ENCODE measurements at places on chromosomes 2 and 18. TPM values are rescaled to one million over a fixed set of nuclear protein-coding genes. Genes with fewer than 3 reads are reported as not detected.
A peak's percentile ranks its signal among the peaks of the same experiment; 100 is the strongest.

DNA sequence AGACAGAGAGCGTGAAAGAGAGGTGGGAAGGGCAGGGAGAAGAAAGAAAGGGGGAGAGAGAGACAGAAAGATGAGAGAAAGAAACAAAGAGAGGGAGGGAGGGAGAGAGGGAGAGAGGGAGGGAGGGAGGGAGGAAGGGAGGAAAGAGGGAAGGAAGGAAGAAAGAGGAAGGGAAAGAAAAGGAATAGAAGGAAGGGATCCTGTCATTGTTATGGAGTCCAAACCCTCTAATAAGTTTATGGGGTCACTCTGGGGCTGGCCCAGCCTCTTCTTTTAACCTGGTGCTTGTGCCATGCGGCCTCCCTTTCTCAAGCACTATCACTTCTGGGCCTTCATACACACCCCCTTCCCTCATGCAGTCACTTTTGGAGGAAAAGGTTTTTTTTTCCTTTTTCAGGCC lies 58.5 kb downstream of the FAM161A start:
- no peak for DNase-seq

DNA sequence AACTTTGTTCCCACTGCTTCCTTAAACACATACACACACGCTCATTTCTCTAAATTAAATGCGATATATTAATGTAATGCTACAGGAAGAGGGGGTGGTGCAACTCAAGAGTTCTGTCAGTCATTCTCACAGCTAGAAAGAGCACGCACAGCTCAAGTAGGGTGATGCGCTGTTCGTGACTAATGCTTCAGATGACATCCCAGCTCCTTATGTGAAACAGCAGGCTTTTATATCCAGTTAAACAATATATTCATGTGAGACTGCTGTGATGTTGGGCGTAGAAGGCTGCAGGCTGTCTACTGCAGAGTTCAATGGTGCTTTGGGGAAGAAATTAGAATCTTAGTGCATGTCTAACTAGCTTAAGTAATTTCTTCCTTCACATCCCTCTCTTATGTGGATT lies 912.6 kb upstream of the FSHR start:
- no peak for DNase-seq

- no peak for DNase-seq
These were observed 75.7 kb downstream of the TTC21B start for GRCh38 chr2:165877565-165878550.

- no peak for DNase-seq
These were observed 13.9 kb upstream of the IL37 start for GRCh38 chr2:112896909-112897623.

DNA sequence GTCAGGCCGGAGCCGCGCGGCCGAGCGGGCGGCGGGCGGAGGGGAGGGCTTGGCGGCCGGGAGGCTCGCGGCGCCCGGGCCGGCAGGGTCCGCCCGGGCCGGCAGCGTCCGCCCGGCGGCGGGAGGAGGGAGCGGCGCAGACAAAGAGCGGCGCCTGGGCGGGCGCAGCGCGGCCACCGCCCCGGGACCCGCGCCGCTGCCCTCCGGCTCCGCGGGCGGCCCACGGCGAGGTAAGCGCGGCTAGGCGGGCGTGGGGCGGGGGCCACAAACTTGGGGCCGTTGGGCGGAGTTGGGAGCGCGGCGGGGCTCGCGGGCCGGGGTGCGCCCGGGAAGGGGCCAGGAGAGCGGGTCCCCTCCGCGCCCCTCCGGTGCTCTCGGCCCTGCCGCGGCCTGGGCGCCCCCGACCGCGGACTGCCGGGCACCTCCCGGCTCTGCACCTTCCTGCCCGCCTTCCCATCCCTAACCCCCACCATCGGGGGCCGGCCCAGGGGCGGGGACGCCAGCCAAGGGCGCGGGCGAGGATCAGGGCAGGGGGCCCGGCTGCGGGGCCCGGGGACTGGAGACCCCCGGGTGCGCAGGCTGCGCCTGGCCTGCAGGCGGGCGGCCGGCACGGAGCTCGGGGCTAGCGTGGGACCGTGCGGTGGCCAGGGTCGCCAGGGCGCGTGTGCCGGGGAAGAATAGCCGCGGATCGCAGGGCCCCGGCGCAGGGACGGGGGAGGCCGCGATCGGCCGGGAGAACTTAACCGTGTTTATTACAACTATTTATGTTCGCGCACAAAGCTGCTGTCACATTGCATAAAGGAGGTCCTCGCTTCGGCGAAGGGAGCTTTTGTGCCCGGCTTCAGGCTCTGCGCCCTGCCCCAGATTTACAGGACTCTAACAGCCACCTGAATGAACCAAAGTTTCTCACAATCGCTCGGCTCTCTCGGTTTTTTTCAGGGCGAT lies at the start of gene NCK2:
Gene NCK2 (plus strand): TSS at position 4 of the 945 bp plus-strand sequence. CDS start 110,152 bp downstream, outside the sequence.
- DNase-seq: no peak

- DNase-seq: no peak
These were observed 476.4 kb upstream of the SPHKAP start for GRCh38 chr2:228657807-228658402.

DNA sequence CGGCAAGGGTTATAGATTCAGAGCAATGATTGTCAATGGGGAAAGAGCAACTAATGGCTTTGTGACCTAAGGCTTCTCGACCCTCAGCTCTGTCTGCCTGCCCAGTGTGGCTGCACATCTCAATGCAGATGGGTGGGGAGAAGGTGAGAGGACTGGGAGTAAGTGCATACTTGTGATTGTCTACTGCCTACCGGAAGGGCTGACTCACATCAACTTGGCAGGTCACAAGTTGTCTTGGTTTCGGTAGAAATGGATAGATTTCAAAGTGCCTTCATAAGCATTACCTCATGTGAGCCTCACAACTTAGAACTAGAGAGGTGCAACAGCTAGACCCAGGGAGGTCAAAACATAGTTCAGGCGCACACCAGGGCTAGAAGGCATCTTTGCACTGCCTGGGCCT lies 29.4 kb downstream of the STAT1 start:
- DNase-seq: no peak

GRCh38 chr2:215141706-215142105 lies 3.3 kb upstream of the ABCA12 start:
- DNase-seq: no peak

- DNase-seq: no peak
These were observed 1.2 kb downstream of the UGT1A9 start for GRCh38 chr2:233672886-233673285.

DNA sequence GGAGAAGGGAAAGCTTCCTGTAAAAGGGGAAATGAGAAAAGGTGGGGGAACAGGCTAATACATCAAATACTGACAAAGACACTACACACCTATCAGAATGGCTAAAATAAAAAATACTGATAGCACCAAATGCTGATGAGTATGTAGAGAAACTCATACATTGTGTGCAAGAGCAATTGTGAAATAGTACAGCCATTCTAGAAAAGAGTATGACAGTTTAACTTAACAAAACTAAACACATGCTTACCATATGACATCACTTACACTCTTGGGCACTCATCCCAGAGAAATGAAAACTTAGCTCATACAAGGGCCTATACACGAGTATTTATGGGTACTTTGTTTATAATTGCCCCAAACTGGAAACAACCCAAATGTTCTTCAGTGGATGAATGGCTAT lies 53.4 kb downstream of the ZNF638 start:
- DNase-seq: no peak

DNA sequence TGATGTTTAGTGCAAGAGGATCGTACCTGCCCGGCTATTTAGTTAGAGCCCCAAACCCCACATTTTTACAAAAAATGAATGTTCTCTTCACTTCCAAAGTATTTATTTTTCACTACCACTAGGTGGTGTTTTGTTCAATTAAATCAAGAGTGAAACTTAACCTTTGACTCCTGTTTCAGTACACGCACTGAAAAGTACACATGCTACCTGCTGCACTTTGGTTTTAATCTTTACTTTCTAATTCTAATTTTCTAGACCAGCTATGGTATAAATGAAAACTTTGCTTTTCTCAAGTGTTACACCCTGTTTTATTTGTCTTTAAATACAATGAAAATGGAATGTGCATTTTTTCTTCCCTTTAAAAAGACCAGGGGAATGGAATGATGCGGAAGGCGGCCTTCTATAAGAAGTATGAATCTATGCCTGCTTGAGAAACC lies 31.4 kb upstream of the CHN1 start:
- no peak for DNase-seq

GRCh38 chr2:201785135-201785534 lies 4.4 kb upstream of the ALS2 start:
- DNase-seq: no peak

- DNase-seq: no peak
These were observed 68.8 kb upstream of the SERTAD2 start for GRCh38 chr2:64722291-64723044.

DNA sequence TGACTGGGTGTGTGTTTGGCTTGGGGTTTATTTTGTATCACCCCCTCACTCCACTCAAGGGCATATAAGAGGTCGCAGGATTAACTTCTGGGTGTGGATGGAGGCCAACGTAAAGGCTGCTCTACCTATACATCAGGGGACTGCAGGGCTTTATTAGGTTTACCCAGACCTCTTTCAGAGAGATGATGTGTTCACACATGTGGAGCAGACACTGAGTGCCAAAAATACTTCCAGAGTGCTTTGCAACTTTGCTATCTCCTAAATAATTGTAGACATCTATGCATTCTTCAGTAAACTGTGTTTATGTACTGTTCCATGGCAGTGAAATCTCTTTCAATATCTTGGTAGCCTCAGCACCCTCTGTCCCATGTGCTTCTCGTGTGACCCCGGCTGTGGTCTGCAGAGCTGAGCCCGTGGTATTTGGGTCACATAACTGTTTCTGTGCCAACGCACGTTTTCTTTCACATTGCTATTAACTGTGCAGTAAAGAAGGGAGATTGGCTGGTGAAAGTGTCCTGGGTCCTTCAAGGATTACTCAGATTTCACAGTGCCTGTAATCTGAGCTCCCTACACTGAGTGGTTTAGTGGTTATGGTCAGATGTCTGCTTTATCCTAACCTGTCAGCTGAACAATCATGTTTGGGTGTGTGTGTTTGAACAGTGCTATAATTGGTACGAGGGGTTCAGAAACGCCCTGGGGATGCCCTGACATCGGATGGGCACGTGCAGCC lies 208.1 kb downstream of the VAPA start:
- DNase-seq: peak; percentile 14

GRCh38 chr2:147630585-147630984 lies 214.2 kb upstream of the ACVR2A start:
- DNase-seq: no peak

- DNase-seq: no peak
These were observed 215.3 kb downstream of the CALCRL start for GRCh38 chr2:187232749-187233148.

DNA sequence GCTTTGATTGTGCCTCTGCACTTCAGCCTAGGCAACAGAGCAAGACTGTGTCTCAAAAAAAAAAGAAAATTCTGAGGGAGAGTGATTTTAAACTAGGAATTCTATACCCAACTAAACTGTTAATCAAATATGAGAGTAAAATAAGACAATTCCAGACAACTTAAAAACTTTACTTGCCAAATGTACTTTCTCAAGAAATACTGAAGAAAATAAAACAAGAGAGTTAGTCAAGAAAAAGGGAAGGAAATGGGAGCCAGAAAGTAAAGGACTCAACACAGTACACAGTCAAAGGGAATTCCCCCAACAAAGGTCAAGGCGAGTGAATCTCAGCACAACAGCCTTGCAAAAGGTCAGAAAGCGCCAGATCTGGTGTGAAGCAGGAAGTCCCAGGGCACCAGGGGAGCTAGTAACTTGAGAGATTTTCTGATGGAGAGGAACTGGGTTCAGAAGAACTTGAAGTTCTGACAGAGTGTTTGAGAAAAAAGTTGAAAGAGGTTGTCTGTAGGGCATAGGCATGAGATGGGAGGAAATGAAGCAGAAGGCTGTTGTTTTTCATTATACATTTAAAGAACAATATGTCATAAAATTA lies 22.6 kb upstream of the TBC1D8 start:
- DNase-seq: no peak

DNA sequence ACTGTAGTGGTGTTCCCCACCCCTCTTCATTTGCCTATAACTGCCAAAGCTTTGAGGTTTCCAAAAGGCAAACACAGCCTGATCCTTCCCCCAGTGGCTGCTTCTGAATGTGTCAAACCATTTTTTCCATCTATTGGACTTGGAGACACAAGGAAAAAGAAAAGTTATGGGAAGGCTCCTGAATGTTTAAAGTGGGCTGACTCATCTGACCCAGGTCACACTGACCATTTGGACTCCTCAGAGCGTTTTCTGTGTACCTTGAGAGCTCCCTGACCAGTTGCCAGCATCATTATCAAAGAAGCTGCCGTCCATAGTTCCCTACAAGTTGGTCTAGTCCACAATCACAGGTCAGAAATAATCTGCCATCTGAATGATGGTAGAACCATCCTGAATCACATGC lies 123.4 kb upstream of the COL3A1 start:
- DNase-seq: no peak

ARHGEF4 gene
- polyA plus RNA-seq: 6.2 TPM

NOSTRIN gene
- 34.0 TPM for polyA plus RNA-seq

GALNT5 gene
- polyA plus RNA-seq: 0.79 TPM

PPP3R1 gene
- polyA plus RNA-seq: 75.2 TPM

CROCC2 gene
- polyA plus RNA-seq: 0.03 TPM

DOK1 gene
- 7.4 TPM for polyA plus RNA-seq

GKN2 gene
- not detected for polyA plus RNA-seq

PLCD4 gene
- polyA plus RNA-seq: 7.4 TPM

HRH4 gene
- 0.10 TPM for polyA plus RNA-seq

PLCL1 gene
- 17.5 TPM for polyA plus RNA-seq

FLACC1 gene
- polyA plus RNA-seq: 1.8 TPM
